ENCODE measurements at places on chromosomes 11 and 22. TPM values are rescaled to one million over a fixed set of nuclear protein-coding genes. Genes with fewer than 3 reads are reported as not detected.

Gene MOV10L1
- total RNA-seq: not detected

Gene RIMBP3C
- total RNA-seq: 0.46 TPM

Gene PIH1D2
- total RNA-seq: 0.36 TPM

DNA sequence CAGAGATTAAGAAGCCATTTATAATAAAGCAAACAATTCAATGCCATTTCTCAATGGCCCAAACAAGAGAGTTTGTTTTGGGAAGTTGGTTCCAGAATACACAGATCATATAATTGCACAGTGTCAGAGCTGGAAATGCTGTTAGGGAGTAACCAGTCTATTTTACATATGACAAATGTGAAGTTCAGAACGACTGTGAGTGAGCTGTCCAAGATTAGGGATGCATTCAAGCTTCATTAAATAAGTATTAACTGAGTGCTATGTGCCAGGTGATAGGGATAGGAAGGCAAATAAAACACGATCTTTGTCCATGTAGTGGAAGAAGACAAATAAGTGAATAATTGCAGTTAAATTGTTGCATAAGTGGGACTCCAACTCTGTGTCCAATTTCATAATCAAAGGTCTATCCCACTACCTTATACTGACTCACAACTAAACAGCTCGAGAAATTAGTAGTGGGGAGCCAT lies 33.1 kb upstream of the PICALM start:
- peaks cover 2% of the 10 kb centered on the region for H3K27me3 ChIP-seq
- no peaks in the 10 kb centered on the region for H3K4me1 ChIP-seq
- no peak for DNase-seq
- H3K36me3 ChIP-seq: no peaks in the 10 kb centered on the region

DNA sequence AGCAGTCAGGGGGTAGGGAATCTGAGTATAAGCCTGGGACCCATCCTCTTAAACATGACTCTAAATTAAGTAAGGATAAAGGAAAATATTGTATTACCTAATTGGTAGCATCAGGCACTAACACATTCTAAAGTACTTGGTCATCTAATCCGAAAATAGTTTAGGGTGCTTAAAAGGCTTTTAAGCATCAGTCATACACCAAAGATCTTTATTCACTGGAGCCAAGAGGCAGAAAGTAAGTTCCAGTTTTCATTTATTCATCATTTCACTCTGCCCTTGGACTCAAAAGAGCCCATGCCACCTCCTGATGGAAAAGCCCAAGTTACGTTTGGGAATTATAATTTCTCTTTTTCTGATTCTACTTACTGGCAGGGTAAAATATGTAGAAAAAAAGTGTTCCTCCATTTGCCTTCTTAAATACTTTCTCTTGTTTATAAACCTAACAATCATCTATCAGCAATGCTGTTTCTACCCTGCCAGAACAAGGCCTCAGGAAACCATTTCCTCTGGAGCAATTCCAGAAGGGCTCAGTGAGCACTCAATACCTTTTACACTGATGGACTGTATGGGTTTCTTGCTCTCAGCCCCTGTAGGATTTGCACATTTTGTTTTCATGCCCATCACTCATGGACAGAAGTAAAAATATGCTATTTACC lies 120.1 kb upstream of the SLC5A12 start:
- H3K27me3 ChIP-seq: no peaks in the 10 kb centered on the region
- H3K36me3 ChIP-seq: no peaks in the 10 kb centered on the region
- H3K27ac ChIP-seq: no peak overlapping the region
- H3K4me1 ChIP-seq: no peaks in the 10 kb centered on the region
- no peak for DNase-seq

DNA sequence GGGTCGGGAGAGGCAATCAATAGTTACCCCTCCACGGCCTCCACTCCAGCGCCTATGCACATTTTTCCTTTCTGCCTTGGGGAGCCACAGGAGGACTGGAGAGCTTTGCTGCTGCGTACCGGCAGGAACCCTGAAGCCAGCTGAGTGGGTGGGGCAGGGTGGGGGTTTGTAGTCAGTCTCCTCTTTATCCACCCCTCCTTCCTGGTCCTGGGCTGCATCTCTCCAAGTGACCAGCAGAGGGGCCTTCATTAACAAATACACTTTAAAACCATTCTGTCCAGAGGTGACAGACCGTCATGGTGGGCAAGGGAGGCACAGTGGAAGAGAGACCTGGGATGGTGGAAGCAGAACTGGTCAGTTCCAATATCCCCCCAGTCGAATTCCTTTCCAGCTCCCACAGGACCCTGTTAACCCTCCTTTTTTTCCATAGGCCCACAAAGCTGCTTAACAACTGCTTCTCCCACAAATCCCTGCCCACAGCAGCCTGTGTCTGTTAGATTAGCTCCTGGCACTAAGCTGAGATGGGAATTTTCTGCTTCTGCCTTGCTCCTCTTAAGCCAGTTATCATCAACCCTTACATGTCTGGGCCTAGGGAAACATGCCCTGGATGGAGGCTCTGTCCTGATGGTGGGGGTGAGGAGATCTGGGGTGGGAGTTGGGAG lies 3.9 kb upstream of the ABCG4 start:
- peaks cover 24% of the 10 kb centered on the region for H3K27me3 ChIP-seq
- no peak overlapping the region for H3K27ac ChIP-seq
- no peak overlapping the region for H3K4me3 ChIP-seq
- DNase-seq: peak; percentile 54
- H3K4me1 ChIP-seq: peaks cover 7% of the 10 kb centered on the region

DNA sequence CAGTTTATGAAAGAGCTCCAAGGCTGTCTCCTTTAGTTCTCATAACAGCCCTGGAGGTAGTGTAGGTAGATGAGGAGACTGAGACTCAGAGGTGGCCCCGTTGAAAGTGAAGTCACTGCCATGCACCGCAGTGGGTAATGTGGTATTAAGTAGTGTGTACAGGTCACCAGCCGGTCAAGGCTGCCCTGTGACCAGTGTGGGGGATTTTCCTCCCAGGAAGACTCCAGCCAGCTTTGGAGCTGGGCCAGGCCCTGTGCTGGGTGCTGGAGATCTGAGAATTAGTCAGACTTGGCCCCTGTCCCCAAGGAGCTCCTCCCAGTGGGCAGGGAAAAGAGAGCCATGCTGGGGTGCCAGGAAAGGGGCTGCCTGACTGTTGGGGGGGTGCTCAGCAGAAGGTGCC lies 5.3 kb downstream of the OMP start:
- no peak for DNase-seq
- no peak overlapping the region for H3K27ac ChIP-seq

DNA sequence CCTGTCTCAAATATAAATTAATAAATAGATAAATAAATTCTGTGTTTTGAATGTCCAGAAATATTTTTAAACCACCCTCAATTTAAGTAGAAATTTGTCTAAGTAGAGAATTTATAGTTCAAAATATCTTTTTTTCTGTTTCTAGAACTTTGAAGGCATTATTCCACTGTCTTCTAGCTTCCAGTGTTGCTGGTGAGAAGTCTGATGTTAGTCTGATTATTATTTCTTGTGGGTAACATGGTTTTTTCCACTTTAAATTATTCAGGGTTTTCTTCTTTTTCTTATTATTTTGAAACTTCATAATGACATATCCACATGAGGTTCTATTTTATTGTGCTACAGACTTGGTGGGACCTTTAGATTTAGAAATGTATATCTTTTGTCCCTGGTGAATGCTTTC lies 46.4 kb upstream of the HEPHL1 start:
- no peaks in the 10 kb centered on the region for H3K36me3 ChIP-seq
- H3K27ac ChIP-seq: no peak overlapping the region
- no peaks in the 10 kb centered on the region for H3K4me1 ChIP-seq
- peaks cover 2% of the 10 kb centered on the region for H3K27me3 ChIP-seq
- DNase-seq: no peak
- H3K4me3 ChIP-seq: no peak overlapping the region

- H3K4me3 ChIP-seq: no peak overlapping the region
- no peaks in the 10 kb centered on the region for H3K36me3 ChIP-seq
- H3K27me3 ChIP-seq: peaks cover 1% of the 10 kb centered on the region
- DNase-seq: no peak
- no peaks in the 10 kb centered on the region for H3K4me1 ChIP-seq
- H3K27ac ChIP-seq: no peak overlapping the region
Observed at GRCh38 chr11:70544774-70545609, 146.7 kb downstream of the CTTN start.

DNA sequence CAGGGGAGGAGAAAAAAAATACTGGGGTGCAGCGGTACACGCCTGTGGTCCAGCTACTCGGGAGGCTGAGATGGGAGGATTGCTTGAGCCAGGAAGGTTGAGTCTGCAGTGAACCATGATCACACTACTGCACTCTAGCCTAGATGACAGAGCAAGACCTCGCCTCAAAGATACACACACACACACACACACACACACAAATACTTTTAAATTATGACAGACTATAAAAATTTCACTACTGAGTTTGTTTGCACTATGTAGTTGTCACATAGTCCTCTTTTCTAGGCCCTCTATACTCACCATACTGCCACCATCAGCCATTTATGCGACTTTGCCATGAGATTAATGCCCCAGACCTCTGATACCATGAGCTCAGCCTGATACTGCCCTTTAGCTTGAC lies 109.6 kb downstream of the MRTFA start:
- H3K27me3 ChIP-seq: no peaks in the 10 kb centered on the region
- peaks cover 3% of the 10 kb centered on the region for H3K36me3 ChIP-seq
- H3K4me1 ChIP-seq: peaks cover 49% of the 10 kb centered on the region
- no peak for DNase-seq
- no peak overlapping the region for H3K4me3 ChIP-seq

DNA sequence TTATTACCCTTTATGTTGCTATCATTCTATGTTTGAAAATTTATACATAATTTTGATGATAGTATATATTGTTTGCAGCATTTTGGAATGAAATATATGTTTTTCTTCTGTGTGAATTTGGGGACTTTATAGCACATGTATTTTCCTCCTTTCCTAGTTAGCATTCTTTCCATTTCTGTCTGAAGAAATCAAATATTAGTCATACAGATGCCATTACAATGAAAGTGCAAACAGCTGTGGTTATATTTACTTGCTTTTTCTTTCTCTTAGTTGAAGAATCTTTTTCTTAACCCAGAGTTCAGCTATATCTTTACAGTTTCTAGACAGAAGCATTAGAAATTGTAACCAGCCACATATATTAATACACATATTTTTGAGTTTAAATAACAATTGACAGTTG lies 753.1 kb upstream of the ARHGAP42 start:
- no peaks in the 10 kb centered on the region for H3K27me3 ChIP-seq
- no peaks in the 10 kb centered on the region for H3K36me3 ChIP-seq
- no peak overlapping the region for H3K4me3 ChIP-seq
- H3K4me1 ChIP-seq: no peaks in the 10 kb centered on the region

- no peaks in the 10 kb centered on the region for H3K27me3 ChIP-seq
Observed at GRCh38 chr11:63813035-63813562, at the start of gene SPINDOC. TSS of gene SPINDOC (plus strand) at chr11:63813456. CDS start at chr11:63813687, 231 bp downstream.

- no peak overlapping the region for H3K4me3 ChIP-seq
- peaks cover 25% of the 10 kb centered on the region for H3K36me3 ChIP-seq
- H3K4me1 ChIP-seq: peaks cover 3% of the 10 kb centered on the region
- DNase-seq: no peak
- no peak overlapping the region for H3K27ac ChIP-seq
Observed at GRCh38 chr11:93166194-93166593, 31.6 kb downstream of the SLC36A4 start.

DNA sequence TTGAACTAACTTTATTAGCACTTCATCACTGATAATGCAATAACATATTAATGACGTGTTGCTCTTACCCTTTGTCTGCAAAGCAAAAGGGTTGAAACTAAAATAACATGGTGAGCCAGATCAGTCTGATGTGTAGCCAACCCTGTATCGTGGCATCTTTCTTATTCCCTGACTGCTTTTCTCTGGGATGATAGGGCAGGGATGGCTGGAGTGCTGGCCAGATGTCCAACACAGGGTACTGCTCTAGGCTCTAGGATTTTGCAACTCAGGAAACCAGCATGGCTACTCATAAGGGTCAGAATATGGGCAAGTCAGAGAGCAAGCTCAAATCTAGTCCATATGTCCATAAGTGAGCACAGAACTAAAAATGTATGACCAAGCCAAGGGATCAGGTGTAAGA lies 129.1 kb downstream of the SLC17A6 start:
- no peaks in the 10 kb centered on the region for H3K4me1 ChIP-seq
- H3K27ac ChIP-seq: no peak overlapping the region
- no peaks in the 10 kb centered on the region for H3K36me3 ChIP-seq
- no peak overlapping the region for H3K4me3 ChIP-seq

DNA sequence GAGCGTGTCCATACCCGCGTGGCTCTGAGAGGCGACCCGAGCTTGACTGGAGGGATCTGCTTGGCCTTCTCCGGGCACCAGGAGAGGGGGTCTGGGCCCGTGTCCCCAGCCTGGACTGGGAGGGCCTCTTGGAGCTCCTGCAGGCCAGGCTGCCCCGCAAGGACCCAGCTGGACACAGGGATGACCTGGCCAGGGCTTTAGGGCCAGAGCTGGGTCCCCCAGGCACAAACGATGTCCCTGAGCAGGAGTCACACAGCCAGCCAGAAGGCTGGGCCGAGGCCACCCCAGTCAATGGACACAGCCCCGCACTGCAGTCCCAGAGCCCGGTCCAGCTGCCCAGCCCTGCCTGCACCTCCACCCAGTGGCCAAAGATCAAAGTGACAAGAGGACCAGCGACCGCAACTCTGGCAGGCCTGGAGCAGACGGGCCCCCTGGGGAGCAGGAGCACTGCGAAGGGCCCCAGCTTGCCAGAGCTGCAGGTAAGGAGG lies 38.2 kb downstream of the TRIOBP start:
- no peak for DNase-seq
- H3K4me3 ChIP-seq: no peak overlapping the region
- H3K27me3 ChIP-seq: no peaks in the 10 kb centered on the region
- H3K27ac ChIP-seq: no peak overlapping the region
- no peaks in the 10 kb centered on the region for H3K4me1 ChIP-seq

DNA sequence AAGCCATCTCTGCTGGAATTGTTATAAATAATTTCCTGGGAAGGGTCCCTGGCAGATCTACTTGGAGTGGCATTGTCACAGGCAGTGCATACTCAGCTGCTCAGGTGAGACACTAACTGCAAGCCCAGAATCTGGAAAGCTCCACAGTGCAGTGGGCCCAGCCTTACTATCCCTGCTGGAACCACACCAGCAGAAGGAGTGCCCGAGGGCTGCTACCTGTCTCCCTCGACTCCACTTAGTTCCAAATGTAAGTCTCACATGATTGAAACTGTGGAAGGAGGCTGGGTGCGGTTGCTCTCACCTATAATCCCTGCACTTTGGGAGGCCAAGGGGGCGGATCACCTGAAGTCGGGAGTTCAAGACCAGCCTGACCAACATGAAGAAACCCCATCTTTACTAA lies 14.3 kb upstream of the SYVN1 start:
- H3K27me3 ChIP-seq: peaks cover 2% of the 10 kb centered on the region
- no peaks in the 10 kb centered on the region for H3K36me3 ChIP-seq
- H3K27ac ChIP-seq: no peak overlapping the region
- DNase-seq: no peak

Data from activated CD4-positive, alpha-beta memory T cell treated with anti-CD3 and anti-CD28 coated beads for 36 hours (primary cell).